Right atrium auricular region (tissue), 2 donors: ENCODE measurements at places on chromosomes 5 and 9. TPM values are rescaled to one million over a fixed set of nuclear protein-coding genes. Genes with fewer than 3 reads are reported as not detected.

GRCh38 chr5:163586531-163586956, 81.1 kb downstream of the MAT2B start:
- no peak overlapping the region for H3K27ac ChIP-seq
- DNase-seq = no peak
- H3K36me3 ChIP-seq = no peaks in the 10 kb centered on the region
- no peak overlapping the region for H3K4me3 ChIP-seq
- H3K27me3 ChIP-seq = no peaks in the 10 kb centered on the region

DNA sequence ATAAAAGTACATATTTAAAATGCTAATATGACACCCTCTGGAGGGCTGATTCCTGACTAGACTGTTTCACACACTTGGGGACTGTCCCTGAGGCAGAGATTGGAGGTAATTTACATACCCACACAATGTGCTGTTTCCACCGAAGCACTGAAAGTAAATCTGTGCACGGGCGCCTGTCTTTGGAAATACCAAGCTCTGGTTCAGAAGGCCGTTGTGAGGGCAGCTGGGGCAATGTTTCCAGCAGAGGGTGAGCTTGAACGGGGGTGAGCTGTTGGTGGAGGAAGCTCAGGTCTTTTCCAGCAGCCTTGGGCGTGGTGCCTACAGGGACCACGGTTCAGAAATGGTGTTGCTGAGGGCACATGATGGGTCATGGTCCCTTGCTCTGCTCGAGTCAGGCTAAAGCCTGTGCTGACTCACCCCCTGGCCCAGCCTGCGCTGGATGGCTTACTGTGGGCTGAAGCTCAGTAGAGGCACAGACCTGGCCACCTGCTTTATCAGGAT, 25.8 kb upstream of the HMCN2 start:
- no peak overlapping the region for H3K4me3 ChIP-seq
- H3K36me3 ChIP-seq = no peaks in the 10 kb centered on the region
- DNase-seq = no peak
- H3K27me3 ChIP-seq = no peaks in the 10 kb centered on the region

DNA sequence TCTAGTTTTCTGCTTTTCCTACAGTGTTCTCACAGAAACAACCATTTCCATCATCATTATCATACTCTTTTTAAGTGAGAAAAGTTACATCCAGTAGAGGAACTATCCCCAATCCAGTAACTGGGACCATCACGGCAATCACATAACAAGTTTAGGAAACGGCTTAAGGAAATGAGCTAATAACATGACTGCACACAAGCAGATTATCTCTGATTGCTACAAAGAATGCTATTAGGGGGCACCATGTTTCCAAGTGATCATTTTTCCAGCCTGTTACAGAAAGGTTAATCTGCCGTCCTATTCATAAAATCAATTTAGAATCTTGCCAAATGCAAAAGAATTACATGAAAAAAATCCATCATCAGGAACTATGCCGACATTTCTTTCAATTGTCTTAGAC, 94.6 kb downstream of the EFNA5 start:
- H3K27me3 ChIP-seq = no peaks in the 10 kb centered on the region
- peaks cover 37% of the 10 kb centered on the region for H3K4me1 ChIP-seq
- no peak for DNase-seq

The GRM6 gene
- not detected for total RNA-seq

DNA sequence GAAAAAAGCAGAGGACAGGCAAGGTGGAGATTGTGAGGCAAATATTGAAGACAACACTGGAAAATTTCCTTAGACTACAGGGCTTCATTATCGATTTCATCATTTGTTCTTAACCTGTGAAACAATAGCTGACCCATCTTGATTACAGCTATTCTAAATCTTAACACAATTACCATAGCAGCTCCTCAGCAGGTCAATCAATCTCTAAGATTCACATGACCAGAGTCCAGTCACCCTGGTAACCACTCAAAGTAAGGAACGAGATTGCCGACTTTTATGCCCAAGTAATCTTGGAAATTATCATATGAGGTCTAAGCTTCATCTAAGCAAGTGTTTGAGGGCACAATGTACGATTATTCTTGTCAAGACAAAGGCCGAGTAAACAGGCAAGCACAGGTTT, 93.8 kb downstream of the TTC39B start:
- no peak overlapping the region for H3K27ac ChIP-seq
- H3K27me3 ChIP-seq = no peaks in the 10 kb centered on the region
- no peaks in the 10 kb centered on the region for H3K4me1 ChIP-seq
- no peaks in the 10 kb centered on the region for H3K36me3 ChIP-seq
- H3K4me3 ChIP-seq = no peak overlapping the region
- DNase-seq = no peak

DNA sequence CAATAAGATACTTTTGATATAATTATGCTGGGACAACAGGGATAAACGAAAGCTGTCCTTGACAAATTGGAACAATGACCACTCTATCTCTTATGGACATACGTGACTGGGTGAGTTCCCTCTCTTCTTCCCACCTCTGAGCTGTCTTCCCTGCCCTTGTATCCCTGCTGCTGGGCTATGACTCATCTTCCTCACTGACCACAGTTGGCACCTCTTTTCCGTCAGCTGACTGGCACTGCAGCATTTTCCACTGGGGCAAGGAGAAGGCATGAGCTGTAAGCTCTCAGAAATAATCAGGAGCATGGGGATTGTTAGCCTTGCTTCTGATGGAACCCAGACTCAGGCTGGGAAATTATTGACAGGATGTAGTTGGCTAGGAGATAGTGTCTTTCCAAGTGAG, 48.7 kb downstream of the PCSK1 start:
- no peaks in the 10 kb centered on the region for H3K27me3 ChIP-seq
- H3K4me1 ChIP-seq = no peaks in the 10 kb centered on the region
- no peaks in the 10 kb centered on the region for H3K36me3 ChIP-seq
- peak; percentile 69 for DNase-seq
- H3K27ac ChIP-seq = peak overlapping the region; percentile 81

GRCh38 chr5:177355868-177356168, 1.9 kb upstream of the RGS14 start:
- H3K4me3 ChIP-seq = no peak overlapping the region
- H3K27ac ChIP-seq = no peak overlapping the region
- H3K4me1 ChIP-seq = no peaks in the 10 kb centered on the region
- no peak for DNase-seq

The CPLANE1 gene
- total RNA-seq = 9.0 TPM

- peak; percentile 28 for DNase-seq
- H3K27me3 ChIP-seq = peaks cover 14% of the 10 kb centered on the region
- no peak overlapping the region for H3K27ac ChIP-seq
- H3K4me1 ChIP-seq = peaks cover 47% of the 10 kb centered on the region
- peak overlapping the region; percentile 41 for H3K4me3 ChIP-seq
- H3K36me3 ChIP-seq = no peaks in the 10 kb centered on the region
Observed at GRCh38 chr5:2750026-2750757, 1.3 kb downstream of the IRX2 start.

DNA sequence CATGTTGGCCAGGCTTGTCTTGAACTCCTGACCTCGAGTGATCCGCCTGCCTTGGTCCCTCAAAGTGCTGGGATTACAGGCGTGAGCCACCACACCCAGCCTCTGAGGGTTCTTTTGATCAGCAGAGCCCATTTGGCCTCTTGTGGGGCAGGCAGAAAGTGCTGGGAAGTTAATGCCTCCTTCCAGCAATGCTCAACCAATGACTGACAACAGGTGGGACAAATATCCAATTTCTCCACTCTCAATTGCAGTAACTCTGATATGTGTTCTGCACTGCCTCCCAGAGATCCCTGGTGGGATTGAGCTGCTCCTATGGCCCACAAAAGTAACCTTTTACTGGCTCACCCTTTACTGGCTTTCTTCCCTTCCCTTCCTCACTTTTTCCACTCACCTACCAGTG, 79.9 kb upstream of the APC start:
- no peaks in the 10 kb centered on the region for H3K36me3 ChIP-seq
- no peak overlapping the region for H3K4me3 ChIP-seq
- no peaks in the 10 kb centered on the region for H3K4me1 ChIP-seq
- DNase-seq = no peak

DNA sequence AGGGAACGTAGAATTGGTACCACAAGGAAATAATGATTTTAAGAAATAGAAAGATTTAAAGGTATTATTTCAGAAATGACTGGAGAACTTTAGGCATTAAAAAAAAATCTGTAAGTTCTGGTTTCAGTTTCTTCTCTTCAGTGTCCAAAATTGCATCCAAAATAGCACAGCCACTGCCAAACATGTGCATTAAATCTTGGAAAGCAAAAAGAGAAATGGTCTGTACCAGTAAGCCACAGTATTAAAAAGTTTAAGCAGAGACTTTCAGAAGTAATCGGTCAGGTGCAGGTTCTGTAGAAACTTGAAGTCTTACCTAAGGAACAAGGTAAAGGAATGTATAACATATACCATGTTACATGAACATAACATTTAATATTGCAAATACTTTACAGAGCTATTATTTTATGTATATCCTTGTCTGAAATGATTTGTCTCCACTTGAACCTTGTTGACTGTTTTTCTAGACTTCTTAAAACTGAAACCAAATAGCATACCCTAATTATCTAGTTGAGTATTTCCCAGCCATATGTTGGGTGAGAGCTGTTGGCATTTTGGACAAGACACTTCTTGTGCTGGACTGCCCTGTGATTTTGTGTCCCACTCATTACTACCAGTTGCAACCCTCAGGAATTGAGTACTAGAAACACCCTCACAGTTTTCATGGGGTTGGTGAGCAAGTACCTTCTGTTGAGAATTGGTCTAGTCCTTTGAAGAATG, 32.1 kb downstream of the NIPBL start:
- DNase-seq = no peak
- no peak overlapping the region for H3K27ac ChIP-seq

- no peak for DNase-seq
- no peaks in the 10 kb centered on the region for H3K27me3 ChIP-seq
- no peaks in the 10 kb centered on the region for H3K36me3 ChIP-seq
- peak overlapping the region; percentile 95 for H3K27ac ChIP-seq
Observed at GRCh38 chr5:43019614-43020398, 20.3 kb downstream of the ANXA2R start.

The GMCL2 gene
- not detected for total RNA-seq

The BARX1 gene
- total RNA-seq = not detected

DNA sequence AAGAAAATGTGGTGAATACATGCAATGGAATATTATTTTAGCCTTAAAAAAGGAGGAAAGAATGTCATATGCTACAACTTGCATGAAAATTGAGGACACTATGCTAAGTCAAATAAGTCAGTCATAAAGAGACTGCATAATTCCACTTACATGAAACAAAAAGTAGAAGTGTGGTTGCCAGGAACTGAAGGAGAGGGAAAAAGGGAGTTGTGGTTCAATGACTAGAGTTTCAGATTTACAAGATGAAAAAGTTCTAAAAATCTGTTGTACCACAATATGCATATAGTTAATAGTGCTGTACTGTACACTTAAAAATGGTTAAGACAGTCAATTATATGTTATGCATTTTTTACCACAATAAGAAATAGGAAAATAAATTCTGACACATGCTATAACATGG, 95.4 kb downstream of the SLC44A1 start:
- H3K4me1 ChIP-seq = no peaks in the 10 kb centered on the region
- H3K4me3 ChIP-seq = no peak overlapping the region
- H3K27me3 ChIP-seq = no peaks in the 10 kb centered on the region
- H3K27ac ChIP-seq = no peak overlapping the region
- no peak for DNase-seq

The ERGIC1 gene
- 70.7 TPM for total RNA-seq

DNA sequence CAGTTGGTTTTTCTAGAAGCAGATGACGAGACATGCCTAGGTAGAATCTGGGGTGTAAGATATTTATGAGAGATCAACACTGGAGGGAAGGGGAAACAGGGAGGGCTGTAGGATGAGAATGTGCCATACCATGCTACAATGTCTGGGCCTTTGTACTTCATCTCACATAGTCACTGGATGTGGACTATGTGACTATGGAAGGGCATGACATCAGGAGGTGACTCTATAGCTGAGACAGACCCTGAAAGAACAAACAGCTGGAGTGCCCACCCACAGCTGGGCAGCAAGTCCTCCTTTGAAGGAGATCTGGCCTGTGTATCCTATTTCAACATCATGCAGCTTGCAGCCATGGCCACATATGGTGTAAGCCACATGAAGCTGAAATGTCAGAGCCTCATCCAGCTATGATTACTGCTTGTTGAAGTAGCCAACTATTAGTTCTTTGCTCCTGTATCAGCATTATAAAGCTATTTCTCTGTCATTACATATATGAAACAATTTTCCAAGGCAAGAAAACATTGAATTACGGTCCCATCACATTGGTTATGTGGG, 46.2 kb upstream of the KIF2A start:
- H3K36me3 ChIP-seq = no peaks in the 10 kb centered on the region
- H3K4me3 ChIP-seq = no peak overlapping the region
- H3K27ac ChIP-seq = no peak overlapping the region
- DNase-seq = no peak

The PDZD2 gene
- total RNA-seq = 86.4 TPM

DNA sequence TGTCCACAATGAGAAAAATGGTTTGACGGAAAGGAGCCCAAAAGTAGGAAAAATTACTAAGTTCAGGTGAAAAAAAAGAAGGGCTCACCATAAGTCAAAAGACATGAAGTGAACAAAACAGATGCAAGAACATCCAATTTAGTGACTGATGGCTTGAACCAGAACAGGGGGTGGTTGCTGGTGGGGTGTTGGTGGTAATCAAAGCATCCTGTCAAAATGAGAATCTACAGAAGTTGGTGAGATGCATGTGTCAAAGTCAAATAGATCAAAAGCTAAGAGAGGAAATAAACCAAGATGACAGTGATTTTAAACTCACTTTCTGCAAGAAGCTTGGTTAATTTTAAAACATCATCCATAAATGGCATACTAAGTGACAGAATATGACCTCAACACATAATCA, 117.4 kb downstream of the MLLT3 start:
- no peak overlapping the region for H3K4me3 ChIP-seq
- no peak overlapping the region for H3K27ac ChIP-seq
- H3K36me3 ChIP-seq = no peaks in the 10 kb centered on the region
- no peaks in the 10 kb centered on the region for H3K27me3 ChIP-seq
- no peak for DNase-seq
- H3K4me1 ChIP-seq = no peaks in the 10 kb centered on the region

The WDR55 gene
- 8.3 TPM for total RNA-seq

The TTC23L gene
- total RNA-seq = 0.28 TPM

DNA sequence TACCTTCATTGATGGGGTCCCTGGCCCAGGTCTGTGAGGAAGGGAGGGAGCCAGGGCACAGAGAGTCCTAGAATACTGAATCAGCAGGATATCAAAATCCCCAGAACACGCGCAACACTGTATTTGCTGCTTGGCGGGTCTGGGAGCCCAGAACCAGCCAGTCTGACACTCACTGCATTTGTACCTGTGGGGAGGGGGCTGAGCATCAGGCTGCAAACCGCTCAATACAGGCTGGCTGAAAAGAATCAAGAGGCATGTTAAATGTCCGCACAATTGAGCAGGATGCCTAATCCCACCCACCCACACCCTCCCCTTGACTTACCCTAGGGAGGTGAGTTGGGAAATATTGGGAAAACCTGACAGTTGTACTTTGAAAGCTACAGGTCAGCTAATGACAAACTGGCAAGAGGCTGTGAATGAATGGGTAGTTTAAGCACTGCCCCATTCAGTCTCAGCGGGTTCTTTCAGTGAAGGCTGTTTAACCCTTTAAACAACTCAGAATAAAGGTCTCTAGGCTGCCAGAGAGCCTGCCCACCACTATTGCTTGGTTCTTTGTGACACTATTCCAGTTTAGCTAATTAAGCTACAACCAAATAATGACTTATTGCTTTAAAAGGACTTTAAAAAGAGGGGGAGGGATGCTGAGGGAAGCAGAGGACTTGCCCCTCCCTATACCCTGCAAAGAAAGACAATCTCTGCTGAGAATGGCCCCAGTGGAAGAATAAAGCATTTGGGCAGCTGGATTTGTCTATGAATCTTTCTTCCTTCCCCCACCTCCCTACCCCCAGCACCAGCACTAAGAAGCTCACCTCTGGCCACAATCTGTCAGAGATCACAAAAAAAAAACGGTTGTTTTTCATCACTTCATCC, 5.0 kb downstream of the SPRY4 start:
- DNase-seq = no peak
- no peaks in the 10 kb centered on the region for H3K27me3 ChIP-seq
- H3K27ac ChIP-seq = peak overlapping the region; percentile 85
- H3K4me3 ChIP-seq = peak overlapping the region; percentile 3
